ENCODE measurements at places on chromosomes 12 and 14. TPM values are rescaled to one million over a fixed set of nuclear protein-coding genes. Genes with fewer than 3 reads are reported as not detected.

- peaks cover 7% of the 10 kb centered on the region for H3K4me1 ChIP-seq
- no peak overlapping the region for H3K4me3 ChIP-seq
- no peaks in the 10 kb centered on the region for H3K27me3 ChIP-seq
- DNase-seq = no peak
- no peak overlapping the region for H3K27ac ChIP-seq
These were observed 688.6 kb downstream of the GALC start for GRCh38 chr14:87304404-87304803.

GRCh38 chr14:78302841-78303240, 132.7 kb downstream of the NRXN3 start:
- no peaks in the 10 kb centered on the region for H3K36me3 ChIP-seq
- no peak for DNase-seq
- H3K27ac ChIP-seq = no peak overlapping the region
- no peaks in the 10 kb centered on the region for H3K4me1 ChIP-seq
- H3K27me3 ChIP-seq = no peaks in the 10 kb centered on the region

DNA sequence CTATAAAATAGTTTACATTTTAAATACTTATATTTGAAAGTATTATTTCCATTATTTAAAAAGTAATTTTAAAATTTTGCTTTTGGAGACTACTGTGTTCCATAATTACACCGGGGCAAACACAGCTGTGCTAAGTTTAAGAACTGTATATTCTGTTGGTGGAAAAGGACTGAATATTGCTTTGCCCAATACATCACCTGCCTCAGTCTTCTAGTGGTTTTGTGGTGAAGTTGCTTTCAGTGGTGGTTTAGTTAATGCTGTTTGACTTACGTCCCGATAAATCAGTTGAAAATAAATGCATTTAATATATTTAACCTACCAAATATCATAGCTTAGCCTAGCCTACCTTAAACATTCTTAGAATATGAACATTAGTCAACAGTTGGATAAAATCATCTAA, 23.4 kb downstream of the FBXO34 start:
- H3K27ac ChIP-seq = no peak overlapping the region
- H3K4me3 ChIP-seq = no peak overlapping the region
- no peak for DNase-seq
- peaks cover 1% of the 10 kb centered on the region for H3K36me3 ChIP-seq

The INTS13 gene
- total RNA-seq = 41.5 TPM

The ALDH6A1 gene
- 30.0 TPM for total RNA-seq

Data from Caco-2 (cell line).